ENCODE measurements at places on chromosomes 7 and 10. TPM values are rescaled to one million over a fixed set of nuclear protein-coding genes. Genes with fewer than 3 reads are reported as not detected.

Gene ATP6V0E2
- total RNA-seq = 14.2 TPM

DNA sequence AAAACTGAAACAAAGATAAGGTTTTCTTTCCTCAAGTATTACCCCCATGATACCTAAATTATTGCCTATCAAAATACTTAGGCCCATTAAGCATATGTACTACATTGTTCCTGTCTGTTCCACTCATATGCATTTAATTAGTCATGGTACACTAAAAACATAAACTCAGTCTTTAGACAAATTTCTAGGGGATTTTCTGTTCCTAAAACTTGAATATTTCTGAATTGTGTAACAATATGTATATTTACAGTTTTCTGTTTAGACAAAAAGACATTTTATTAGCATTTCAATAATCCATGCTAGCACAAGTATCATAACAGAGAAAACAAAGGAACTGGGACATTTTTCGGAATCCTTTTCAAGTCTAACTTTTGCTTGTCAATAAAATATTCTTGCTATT lies 234.2 kb downstream of the CRPPA start:
- H3K4me1 ChIP-seq = no peaks in the 10 kb centered on the region
- H3K27ac ChIP-seq = no peak overlapping the region
- no peak overlapping the region for H3K4me3 ChIP-seq
- no peaks in the 10 kb centered on the region for H3K27me3 ChIP-seq
- H3K36me3 ChIP-seq = no peaks in the 10 kb centered on the region

Gene SLC39A12
- total RNA-seq = not detected

GRCh38 chr10:72416661-72417060 lies 61.9 kb upstream of the DNAJB12 start:
- no peaks in the 10 kb centered on the region for H3K27me3 ChIP-seq
- H3K36me3 ChIP-seq = no peaks in the 10 kb centered on the region
- H3K4me1 ChIP-seq = no peaks in the 10 kb centered on the region
- no peak overlapping the region for H3K4me3 ChIP-seq
- no peak overlapping the region for H3K27ac ChIP-seq
